Activated CD4-positive, CD25-positive, alpha-beta regulatory T cell treated with anti-CD3 and anti-CD28 coated beads, Interleukin-2, amount 50 U/mL, for 16 hours (primary cell): ENCODE measurements at places on chromosomes 16 and 17.

DNA sequence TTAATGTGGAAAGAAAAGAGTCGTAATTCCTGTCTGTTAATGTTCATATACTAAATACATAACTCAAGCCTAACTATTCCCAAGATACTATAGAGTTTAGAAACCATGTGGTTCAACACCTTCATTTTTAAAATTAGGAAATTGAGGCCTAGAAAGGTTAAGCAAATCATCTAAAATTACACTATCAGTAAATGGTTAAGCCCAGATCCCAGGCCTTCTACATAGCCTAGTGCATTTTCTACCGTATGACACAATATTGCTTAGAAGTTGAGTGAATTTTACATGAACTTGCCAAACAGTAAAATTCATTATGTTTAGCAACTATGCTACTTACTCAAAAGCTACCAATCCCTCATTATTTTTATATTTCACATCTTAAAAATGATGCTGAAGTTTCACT lies 6.8 kb downstream of the NACA2 start:
- DNase-seq, result no peak

DNA sequence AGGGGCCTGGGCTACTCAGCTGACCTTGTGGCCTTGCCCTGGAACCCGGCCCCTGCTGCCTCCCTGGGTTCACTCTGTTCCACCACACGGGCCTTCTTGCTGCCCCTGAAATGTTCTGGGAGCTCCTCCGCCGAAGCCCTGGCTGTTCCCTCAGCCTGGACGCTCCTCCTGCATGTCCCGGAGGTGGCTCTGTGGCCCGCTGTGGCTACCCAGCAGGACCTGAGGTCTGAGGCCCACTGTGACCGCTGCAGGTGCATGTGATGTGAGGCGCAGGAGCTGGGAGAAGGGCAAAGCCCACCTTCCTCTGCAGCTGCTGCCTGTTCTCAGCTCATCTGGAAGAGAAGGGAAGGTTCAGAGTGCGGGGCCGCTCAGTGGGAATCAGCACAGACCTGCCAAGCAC lies 38.9 kb upstream of the ACSF3 start:
- DNase-seq, result no peak

DNA sequence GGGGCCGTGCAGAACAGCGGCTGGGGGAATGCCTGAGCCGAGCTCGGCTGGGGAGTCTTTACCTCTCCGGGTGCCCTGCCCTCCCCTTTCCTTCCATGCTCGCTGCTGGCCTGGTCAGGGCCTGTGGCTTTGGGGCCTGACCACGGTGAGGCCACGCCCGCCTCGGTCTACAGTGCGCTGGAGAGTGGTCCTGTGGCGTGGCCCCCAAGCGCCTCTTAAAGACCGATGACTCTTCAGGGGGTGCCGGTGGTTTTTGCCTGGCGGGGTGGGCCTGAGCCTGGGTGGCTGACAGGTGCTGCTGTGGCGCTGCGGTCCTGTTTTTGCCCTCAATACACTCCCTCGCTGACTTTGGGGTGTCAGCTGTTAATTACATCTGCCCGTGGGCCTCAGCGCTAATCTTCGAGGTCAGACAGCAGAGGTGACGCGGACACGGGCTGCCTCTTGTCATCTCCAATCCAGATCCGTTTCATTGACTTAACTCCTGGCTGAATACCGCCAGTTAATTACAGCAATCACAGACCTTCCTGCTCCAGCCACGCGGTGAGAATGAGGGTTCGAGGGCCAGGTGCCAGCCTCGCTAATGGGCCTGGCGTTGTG lies 29.7 kb downstream of the GSE1 start:
- no peak for DNase-seq

GRCh38 chr17:64152428-64153125 lies 22.6 kb upstream of the ERN1 start:
- DNase-seq, result no peak

GRCh38 chr16:69438465-69438864 lies 14.0 kb downstream of the CYB5B start:
- DNase-seq, result no peak
